ENCODE measurements at places on chromosomes 6 and 20.

GRCh38 chr20:6489361-6490171, 277.9 kb upstream of the BMP2 start:
- no peak for DNase-seq

- DNase-seq: no peak
Observed at GRCh38 chr6:159093609-159094443, 49.0 kb upstream of the TAGAP start.

DNA sequence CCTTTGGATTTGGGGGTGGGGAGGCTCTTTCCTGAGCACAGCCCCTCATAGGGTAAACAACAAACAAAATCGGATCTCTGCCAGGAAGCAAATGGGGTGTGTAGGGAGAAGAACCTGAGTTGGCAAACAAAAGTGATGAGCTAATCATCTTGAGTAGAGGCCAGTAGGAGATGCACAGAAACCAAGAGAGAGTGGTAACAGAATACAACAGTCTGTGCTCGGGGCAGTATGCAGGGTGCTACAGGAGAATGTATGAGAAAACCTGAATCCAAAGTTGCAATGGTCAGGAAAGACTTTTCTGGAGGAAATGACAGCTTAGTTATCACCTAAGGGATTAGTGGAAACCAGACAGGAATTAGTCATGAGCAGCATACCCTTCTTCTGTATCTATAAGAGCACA, 177.8 kb downstream of the CDKAL1 start:
- DNase-seq: no peak

DNA sequence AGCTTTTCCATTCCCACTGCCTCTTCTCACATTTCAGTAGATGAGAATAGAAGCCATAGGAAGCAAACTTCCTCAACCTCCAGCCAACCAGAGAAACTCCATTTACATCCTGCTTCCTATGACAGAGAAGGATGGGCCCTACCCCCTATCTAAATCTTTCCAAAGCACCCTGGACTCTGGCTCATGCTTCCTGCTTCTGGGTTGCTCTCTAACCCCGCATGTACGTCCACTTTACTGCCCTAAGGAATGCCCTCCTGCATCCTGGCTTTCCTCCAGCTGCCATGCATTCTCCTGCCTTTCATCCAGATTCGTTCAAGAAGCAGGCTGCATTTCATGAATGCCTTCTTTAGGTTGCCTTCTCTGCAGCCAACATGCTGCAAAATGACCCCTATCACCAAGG, 91.9 kb downstream of the FAM217A start:
- no peak for DNase-seq

- no peak for DNase-seq
Observed at GRCh38 chr6:106477790-106478189, 117.3 kb downstream of the CRYBG1 start.

DNA sequence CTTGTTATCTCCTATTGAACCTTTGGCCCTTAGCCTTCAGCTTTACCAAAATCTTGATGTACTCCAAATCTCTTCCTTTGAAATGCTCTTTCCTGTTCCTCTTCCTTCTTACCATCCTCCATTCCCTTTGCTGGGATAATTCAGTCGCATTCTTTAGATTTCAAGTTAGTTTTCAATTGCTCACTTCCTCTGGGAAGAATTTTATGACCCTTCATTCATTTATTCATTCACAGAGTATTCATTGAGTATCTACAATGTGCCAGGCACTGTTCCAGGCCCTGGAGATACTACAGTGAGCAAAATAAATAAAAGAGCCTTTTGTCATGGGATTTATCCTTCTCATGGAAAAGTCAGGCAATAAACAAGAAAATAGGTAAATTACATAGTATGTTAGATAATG, 548.2 kb upstream of the FLRT3 start:
- no peak for DNase-seq

- no peak for DNase-seq
Observed at GRCh38 chr20:36203861-36204260, 32.4 kb upstream of the AAR2 start.

GRCh38 chr20:18276821-18277220, 11.5 kb upstream of the ZNF133 start:
- DNase-seq: no peak

- no peak for DNase-seq
Observed at GRCh38 chr20:43375591-43375990, 82.1 kb upstream of the SRSF6 start.

GRCh38 chr6:89494131-89494793, 61.3 kb downstream of the ANKRD6 start:
- no peak for DNase-seq

DNA sequence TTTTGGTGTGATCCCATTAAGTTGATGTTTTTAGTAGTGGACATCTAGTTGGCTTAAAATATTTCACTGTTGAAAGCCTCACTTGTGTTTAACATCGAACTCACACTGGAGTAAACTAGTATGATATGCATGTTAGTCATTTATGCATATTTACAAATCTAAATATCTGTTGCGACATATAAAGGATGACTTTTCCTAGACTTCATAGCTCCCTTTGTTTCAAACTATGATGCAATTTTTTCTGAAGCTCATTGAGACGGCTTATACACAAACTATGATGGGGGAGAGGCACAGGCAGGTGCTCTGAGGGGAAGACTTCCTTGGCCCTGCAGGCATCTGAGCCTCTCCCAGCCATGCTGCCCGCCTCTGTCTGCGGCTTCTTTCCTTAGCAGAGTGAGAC, 11.8 kb upstream of the FOXC1 start:
- no peak for DNase-seq

- DNase-seq: no peak
Observed at GRCh38 chr6:146700078-146700686, 101.4 kb downstream of the ADGB start.

DNA sequence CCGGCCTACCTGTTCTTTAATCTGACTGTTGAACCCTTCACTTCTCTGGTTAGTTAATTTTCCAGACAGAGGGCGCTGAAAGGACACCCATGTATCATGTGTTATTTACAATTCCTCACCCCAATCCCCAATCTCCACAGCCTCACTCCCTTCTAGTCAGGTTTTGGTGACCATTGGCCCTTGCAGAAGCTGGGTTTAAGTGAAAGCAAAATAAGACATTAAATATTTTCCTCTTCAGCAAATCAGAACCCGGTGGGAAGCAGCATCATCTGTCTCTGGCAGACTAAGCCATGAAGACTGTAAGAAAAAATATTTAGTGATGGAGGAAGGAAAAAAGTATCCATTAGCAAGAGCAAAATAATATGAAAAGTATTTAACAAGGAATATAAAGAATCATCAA, 9.4 kb upstream of the HLA-DQA1 start:
- DNase-seq: no peak

GRCh38 chr6:43717822-43718221, 30.2 kb upstream of the MRPS18A start:
- no peak for DNase-seq

DNA sequence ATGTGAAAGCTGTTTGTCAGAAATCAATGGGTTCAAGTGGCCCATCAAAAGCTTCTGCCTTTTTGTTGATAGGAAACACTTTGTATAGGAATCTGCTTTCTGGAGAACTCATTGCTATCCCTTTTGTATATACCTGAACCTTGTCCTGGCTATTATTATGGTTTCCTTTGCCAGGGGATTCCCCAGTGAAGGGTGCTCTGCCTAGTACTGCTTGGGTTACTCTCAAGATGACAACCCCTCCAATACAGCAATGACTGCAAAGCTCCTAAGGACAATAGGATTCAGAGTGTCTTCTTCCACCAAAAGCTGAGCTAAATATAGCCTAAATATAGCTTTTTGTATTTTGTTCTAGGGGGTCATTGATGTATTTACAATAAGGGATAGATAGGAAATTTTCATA, 54.0 kb upstream of the PTPRK start:
- no peak for DNase-seq

DNA sequence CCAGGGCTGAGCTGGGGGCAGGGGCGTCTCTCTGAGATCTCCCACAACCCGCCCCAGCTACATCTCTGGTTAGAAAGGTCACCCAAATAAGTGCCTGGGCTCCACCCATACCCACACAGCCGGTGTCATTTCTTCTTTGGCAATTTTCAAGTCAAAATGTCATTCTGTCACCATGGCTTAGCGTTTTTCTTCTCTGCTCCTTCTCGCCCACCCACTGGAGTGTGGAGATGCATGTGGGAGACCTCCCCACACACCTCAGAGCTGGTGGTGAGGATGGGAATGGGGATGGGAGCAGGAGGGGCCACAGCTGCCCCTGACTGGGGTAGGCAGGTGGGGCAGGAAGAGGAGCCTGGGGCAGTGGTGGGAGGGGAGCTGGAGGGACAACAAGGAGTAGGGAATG, 63.1 kb downstream of the CPNE5 start:
- DNase-seq: no peak

DNA sequence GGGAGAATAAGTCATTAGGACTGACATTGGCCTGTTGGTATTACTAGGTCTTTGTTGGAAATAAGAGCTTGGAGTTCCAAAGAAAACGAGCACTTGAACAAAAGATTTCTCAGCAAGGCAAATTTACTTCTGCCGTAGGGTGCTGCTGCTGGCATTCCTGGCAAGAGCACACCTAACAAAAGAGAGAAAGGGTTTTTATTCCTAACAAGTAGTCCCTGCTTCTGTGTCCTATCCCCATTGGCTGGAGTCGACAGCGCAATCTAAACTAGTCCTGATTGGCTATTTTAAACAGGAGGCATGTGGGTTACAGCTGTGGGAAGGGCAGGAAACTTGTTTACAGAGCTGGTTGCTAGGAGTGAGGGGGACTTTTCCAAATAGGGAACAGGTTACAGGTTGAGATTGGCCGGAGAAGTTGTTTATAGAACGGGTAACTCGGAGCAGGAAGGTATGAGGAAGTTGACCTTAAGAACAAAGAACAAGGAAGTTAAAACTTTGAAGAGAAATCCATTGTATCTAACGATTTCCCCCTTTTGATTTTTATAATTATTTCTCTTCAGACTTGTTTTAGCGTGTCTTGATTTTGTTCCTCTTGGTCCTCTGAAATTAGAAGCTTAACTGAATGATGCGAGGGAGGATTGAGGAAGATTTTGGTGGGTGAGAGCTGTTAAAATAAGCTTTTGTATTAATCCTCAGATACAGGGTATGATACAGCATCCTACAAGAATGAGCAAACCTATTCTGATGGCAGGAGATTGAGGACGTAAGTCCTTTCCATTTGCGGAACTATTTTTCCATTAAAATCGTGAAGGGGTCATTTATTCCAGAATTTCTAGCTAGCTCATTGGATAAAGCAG, 3.4 kb upstream of the ZNFX1 start:
- DNase-seq: no peak

DNA sequence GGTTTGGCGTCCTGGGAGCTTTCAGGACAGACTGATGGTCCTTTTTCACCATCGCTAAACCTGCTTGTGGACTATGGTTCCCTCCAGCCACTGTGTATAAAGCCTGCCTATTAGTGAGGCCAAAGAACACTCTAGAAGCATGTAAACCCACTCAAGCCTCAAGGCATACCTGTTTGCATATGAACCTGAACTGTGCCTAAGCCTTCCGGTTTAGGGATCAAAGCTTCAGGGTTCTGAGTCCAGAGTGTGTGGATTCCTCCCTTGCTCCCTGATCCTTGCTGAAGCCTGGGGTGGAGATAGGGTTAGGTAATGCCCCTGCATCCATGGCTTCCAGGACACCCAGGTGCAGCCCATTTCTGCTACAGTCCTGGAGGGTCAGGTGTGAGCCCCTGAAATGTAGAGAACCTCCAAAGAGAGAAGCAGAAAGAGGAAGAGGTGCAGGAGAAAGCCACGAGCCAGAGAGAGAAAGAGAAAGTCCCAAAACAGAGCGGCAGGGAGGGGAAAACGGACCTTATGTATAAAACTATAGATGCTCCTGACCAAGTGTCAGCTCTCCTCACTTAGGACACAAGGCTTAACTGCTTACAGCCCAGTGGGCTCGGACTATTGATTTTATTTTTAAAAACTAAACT, 93.3 kb downstream of the SCML4 start:
- DNase-seq: no peak

DNA sequence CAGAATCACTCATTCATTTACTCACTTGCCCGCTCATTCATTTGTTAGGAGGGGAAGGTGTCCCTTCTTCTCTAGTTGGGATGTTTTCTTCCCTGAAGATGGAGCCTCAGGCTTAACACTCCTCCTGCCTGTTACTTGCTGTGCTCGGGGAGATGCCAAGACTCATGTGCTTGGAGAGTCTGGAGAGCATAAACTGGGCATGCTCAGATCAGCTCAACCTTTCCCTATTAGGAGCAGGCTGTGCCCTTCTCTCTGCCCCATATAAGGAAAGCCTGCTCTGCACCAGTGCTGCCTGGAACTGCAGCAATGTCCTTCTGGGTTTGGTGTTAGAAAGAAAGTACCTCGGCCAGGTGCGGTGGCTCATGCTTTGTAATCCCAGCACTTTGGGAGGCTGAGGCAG, 18.0 kb upstream of the UBE2V1 start:
- no peak for DNase-seq

DNA sequence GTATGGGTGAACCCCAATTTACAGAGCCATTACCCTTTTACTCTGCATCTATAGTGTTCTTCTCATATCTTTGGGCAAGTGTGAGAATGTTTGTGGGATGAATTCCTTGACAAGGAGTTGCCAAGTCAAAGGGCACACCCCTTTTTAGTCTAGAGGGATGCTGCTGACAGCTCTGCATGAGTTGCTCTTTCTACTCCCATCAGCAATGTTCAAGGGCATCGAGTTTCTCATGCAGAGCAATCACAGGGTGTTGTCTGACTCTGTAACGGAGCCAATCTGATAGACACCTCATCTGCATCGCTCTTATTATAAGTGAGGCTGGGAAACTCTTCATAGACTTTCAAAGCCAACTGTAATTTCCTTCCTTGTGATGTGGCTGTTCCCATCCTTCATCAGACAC, 77.4 kb downstream of the EDN3 start:
- no peak for DNase-seq

DNA sequence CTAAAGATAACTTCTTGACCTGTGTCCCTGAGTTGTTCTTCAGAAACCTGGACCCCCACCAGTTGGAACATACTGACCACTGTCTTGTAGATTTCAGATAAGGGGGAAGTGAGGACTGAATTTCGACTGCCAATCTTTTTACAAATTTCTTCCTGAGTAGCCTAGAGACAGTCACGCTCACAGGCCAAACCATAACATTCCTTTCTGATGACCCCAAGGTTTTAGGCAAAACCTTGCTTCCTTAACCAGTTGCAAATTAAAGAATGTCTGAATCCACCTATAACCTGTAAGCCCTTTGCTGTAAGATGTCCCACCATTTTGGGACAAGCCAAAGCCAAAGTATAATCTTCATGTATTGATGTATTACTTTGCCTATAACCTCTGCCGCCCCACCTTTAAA, 306.9 kb downstream of the LRFN2 start:
- DNase-seq: no peak

- no peak for DNase-seq
Observed at GRCh38 chr6:162681447-162681846, 46.1 kb downstream of the PRKN start.

- DNase-seq: no peak
Observed at GRCh38 chr6:137804637-137805036, 62.4 kb upstream of the TNFAIP3 start.

GRCh38 chr20:24694157-24694726, 224.8 kb downstream of the SYNDIG1 start:
- DNase-seq: no peak

- no peak for DNase-seq
Observed at GRCh38 chr6:140977403-140977802, 1155.3 kb upstream of the GJE1 start.
